ENCODE measurements at places on chromosomes 3 and 15. TPM values are rescaled to one million over a fixed set of nuclear protein-coding genes. Genes with fewer than 3 reads are reported as not detected.

- DNase-seq = peak; percentile 37
These were observed 24.3 kb downstream of the RPLP1 start for GRCh38 chr15:69476704-69477473.

DNA sequence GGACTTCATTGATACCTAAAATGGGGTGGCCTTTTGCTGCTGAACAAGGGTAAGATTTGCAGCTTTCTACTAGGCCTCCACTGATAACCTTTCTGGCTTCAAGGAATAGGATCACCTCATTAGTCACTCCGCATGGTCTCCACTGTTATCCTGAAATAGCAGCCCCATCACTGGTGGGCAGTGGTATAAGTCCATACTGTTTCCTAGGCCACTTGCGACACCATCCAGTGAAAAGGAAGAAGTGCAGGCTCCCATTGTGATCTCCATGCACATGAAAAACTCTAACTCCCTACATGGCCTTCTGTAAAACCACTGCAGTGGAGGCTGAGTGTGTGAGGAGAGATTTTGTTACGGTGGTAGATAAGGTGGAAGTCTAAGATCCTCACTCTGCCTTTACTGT is 1455.9 kb downstream of the SI start:
- no peak for DNase-seq

- no peak for DNase-seq
These were observed 25.3 kb downstream of the EXOG start for GRCh38 chr3:38521391-38521987.

RBM5 gene
- 681 TPM for total RNA-seq

ZNF662 gene
- total RNA-seq = 12.8 TPM

GRCh38 chr3:56415652-56416051 is 52.6 kb downstream of the ERC2 start:
- DNase-seq = no peak

CNBP gene
- total RNA-seq = 361 TPM

- DNase-seq = no peak
These were observed 55.2 kb downstream of the IQSEC1 start for GRCh38 chr3:13018043-13018451.

SLC6A1 gene
- 6.8 TPM for total RNA-seq

DNA sequence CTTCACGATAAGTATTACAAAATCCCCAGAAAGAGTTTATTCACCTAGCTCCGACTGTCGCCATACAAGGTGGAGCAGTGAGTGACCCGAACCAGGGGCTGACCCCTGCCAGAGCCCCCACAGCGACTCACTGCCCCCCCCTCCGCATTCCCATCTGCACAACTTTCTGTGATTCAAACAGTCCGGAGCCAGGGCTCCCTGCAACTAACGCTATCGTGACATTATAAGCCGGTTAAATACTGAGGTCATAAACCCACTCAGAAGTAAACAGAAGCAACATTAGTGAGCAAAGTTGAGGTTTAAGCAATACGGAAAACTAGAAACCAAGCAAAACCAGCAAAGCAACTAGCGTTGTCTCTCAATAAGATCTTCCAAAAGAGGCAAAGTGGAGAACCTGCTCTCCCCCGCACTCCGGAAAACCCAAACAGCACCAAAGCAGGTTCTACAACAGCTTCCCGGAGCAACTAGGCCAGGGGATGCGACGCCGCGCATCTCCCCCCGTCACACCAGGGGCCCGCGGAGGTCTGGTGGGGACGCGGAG is 642 bp downstream of the SCAP start:
- no peak for DNase-seq

MCF2L2 gene
- total RNA-seq = 0.36 TPM
